ENCODE measurements at places on chromosomes 2 and 18.

DNA sequence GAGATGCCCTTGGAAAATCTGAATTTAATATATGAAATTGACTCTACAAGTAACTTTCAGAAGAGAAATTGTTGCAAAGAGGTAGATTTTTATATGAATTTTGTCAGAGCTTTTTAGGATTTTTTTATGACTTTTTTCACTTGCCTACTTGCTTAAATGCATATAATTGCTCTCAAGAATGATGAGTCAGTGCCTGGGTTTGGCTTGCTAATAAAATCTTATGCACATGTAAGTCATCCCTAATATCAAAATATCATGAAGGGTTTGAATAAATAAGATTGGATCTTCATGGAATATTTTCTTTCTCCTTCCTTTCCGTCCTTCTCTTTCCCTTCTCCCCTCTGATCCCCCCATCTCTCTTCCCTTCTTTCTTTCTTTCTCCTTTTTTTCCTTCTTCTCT is 354.1 kb downstream of the TXNL1 start:
- DNase-seq: no peak

- DNase-seq: no peak
These were observed 227.6 kb downstream of the SUCLG1 start for GRCh38 chr2:84231478-84231877.

DNA sequence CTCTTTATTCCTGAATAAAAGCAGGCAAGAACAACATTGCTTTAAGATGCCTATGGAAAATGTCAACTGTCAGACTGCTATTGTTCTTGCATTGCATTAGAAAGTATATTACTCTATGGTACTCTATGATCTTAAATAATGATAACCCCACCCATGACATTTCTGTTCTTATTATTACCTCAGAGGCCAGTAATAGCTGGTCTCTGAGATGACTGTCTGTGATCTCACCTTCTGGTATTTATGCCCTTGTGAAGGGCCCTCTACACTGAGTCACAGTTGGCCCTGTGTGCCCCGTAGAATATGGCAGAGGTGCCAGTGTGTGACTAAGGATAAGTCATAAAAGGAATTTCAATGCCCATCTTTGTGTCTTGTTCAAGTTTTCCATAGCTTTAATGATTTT is 61.0 kb downstream of the SPP2 start:
- no peak for DNase-seq

DNA sequence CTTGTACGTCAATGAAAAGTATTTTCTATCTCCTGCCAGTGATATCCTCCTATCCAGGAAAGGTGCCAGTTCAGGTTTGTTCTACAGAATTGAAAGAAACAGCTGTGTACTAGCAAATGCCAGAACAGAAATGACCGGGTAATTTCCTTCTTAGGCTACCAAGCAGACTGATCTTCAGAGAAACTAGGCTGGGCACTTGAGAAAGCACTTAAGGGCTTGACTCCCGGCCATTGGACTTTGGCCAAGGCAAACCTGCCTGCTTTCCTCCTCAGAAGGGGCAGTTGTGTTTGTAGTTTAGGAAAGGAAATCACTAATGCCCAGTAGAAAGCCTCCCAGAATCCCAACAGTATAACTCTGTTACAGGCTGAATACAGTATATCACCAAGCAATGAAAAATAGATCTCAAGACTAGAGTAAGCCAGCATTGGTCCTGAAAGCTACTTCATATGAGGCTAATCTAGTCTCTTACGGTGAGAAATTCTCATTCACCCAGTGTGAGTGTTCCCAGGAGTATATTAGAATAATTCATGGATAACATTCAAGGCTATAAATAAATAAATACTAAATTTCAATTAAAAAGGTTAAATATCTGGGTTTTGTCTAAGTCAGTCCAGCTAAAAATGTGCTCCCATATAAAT is 43.0 kb upstream of the COL5A2 start:
- no peak for DNase-seq

- no peak for DNase-seq
These were observed 81.7 kb downstream of the TMEM185B start for GRCh38 chr2:120141300-120142069.

- DNase-seq: no peak
These were observed 192.9 kb downstream of the INHBB start for GRCh38 chr2:120538691-120539423.

- no peak for DNase-seq
These were observed 40.7 kb downstream of the CTDP1 start for GRCh38 chr18:79720359-79720733.

GRCh38 chr2:49416252-49416651 is 261.9 kb upstream of the FSHR start:
- no peak for DNase-seq

All from HuH-7 (cell line).